ENCODE measurements at places on chromosomes 7 and 10.

DNA sequence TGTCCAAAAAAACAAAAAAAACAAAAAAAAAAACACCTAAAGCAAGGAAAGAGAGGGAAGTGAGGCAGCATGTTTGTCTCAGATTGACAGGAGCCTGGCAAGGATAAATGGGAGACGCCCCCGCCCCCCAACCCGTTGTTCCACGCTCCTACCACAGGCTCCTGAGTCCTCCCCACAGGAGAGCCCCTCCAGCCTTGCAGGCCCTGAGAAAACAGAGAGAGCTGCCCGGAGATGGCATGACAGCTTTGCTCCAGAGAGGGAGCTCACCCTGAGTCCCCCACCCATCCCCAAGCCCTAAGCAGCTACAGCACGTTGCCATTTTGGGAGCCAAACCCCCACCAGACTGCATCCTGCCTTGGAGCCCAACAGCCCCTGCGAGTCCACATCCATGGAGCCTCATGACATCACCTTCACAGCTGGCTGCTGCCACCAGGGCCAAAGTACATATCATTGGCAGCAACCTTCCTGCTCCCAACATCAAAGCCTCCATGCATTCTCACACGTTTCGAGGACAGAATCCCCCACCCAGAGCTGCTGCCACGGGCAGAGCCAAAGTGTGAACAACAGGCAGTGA is 1283.3 kb downstream of the TYW1 start:
- DNase-seq: no peak

- no peak for DNase-seq
These were observed 301.9 kb upstream of the C7orf33 start for GRCh38 chr7:148288592-148289151.

DNA sequence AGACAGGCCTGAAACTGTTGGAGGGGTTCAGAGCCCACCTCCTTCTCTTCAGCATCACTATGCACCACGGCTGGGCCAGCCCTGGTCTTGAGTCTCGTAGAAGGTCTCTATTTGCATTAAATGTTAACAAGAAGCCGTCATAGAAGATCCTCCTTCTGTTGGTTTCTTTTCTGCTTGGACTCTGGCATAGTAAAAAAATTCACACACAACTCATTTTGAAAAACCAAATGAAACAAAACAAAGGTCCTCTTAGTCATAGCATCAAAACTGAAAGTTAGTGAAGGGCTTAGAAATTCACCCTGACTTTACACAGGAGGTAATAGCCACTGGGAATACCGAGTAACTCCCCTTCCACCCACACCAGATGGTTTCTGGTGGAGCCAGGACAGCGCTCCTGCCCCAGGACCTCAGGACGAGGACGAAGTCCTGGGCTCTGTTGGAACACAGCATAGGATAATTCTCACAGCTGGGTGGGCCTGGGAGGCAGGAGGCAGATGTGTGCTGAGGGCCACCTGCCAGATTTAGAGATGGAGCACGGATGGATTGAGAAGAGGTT is 248.4 kb upstream of the KLF6 start:
- no peak for DNase-seq

DNA sequence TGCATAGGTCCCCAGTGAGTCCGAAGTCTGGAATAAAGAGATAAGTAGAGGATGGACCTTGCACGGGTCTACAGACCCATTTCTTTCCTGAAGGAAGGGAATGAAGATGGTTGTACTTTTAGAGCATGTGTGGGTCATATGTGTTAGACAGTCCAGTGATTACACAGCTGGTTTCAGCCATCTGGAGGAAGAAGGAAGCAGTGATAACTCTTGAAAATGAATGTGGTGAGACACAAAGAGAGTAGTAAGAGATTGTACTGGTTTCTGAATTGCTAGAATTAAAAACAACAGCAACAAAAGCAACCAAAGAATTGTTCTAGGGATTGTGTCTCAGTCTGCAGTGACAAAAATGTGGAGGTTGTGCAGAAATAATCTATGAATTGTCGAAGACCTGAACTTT is 258.9 kb downstream of the SUGCT start:
- DNase-seq: no peak

- no peak for DNase-seq
These were observed 8.9 kb downstream of the CALY start for GRCh38 chr10:133327651-133328357.

DNA sequence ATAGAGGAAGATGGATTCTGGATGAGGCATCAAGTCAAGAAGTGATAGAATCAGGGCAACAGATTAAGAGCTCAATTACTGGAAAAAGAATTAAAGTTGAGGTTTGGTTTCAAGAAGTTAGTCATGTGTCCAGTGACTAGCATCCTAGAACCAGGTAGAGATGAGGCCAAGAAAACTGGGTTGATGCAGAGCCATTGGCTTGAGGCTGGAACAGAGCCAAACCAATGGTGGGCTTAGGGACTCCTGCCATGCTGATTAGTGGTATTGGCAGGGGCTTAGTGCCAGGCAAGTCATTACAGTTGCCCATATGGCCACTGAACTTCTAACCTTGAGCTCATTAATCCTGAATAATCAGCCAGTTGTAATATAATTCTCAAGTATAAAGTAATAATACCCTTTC is 18.5 kb downstream of the ZNF277 start:
- DNase-seq: no peak

DNA sequence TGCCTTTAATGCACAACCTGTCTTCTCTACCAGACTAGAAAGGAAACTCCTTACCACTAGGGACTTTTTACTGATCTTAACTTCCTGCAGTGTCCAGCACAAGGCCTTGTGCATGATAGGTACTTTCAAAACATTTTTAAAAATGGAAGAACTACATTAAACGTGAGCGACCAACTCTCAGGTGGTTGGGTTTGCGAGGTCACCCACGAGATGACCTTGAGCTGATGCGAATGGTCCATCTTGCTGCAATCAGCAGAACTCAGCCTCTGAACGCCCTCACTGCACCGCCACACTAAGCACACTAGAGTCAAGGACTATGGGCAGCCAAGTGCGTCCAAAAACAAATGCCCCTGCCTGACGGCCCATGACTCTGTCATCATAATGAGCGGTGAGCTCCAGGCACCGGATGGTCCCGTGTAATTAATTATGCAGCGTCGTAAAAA is 34.9 kb upstream of the PTF1A start:
- DNase-seq: no peak

- DNase-seq: no peak
These were observed 5.1 kb upstream of the SPOCK2 start for GRCh38 chr10:72093450-72093849.

DNA sequence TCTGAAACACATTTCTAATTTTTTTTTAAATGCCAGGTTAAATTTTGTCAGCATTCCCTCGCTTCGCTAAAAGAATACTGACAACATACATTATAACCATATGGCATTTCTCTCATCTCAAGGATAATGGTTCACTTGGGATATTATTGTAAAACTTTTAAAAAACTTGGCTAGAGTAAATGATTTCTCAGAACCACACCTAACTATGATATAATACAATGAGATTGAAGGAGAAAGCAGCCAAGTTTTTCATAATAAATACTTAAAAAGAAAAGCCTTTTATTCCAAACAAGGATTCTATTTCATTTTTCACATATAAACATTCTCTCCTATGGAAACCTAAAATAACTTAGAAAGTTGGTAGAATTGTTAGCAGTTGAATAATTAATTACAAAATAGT is 413.9 kb downstream of the HGF start:
- DNase-seq: no peak

DNA sequence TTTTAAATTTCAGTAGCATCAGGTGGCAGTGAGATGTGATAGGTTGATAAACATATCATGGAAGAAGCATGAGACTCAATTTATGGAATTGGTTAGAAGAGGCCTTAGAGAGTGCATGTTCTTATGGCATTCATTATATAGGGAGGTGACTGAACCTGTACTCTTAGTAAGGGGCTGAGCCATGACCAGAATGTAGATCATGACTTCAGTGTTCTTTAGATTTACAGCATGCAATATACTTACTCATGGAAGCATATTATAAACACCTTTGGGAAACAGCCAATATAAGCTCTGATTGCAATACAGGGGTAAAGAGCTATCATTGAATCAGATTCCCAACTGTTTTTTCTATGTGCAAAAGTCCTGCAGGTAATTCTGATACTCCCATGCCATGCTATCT is 50.2 kb downstream of the NT5C3A start:
- no peak for DNase-seq
